ENCODE measurements at places on chromosomes 7 and 10. TPM values are rescaled to one million over a fixed set of nuclear protein-coding genes. Genes with fewer than 3 reads are reported as not detected.

DNA sequence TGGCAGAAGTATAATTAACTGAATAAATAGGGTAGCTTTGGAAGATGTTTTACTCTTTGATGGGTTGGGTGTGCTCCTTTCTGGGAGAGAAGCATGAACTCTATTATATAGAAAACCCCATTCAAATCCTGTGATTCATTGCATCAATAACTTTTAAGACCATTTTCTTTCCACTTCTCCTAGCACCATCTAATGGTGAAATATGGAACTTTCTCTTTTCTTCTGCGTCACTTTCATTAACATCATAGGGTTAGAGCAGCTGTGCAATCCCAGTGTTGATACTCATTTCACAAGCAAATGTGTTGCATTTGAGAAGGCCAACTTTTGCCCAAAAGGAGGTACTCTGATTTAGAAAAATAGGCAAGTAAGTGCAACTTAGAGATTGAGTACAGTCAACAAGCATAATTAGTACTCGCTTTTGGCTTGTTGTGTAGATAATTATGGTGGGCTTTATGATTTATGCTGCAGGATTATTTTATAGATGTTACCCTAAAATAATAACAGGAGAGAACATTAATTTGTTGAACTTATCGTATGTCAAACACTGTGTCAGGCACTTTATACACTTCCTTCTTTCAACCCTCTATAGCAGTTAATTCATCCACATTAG, 92.9 kb downstream of the CPED1 start:
- no peak for DNase-seq

SPDYE1 gene
- total RNA-seq: not detected

GRCh38 chr10:59682986-59683937, 26.4 kb downstream of the SLC16A9 start:
- DNase-seq: no peak

DNA sequence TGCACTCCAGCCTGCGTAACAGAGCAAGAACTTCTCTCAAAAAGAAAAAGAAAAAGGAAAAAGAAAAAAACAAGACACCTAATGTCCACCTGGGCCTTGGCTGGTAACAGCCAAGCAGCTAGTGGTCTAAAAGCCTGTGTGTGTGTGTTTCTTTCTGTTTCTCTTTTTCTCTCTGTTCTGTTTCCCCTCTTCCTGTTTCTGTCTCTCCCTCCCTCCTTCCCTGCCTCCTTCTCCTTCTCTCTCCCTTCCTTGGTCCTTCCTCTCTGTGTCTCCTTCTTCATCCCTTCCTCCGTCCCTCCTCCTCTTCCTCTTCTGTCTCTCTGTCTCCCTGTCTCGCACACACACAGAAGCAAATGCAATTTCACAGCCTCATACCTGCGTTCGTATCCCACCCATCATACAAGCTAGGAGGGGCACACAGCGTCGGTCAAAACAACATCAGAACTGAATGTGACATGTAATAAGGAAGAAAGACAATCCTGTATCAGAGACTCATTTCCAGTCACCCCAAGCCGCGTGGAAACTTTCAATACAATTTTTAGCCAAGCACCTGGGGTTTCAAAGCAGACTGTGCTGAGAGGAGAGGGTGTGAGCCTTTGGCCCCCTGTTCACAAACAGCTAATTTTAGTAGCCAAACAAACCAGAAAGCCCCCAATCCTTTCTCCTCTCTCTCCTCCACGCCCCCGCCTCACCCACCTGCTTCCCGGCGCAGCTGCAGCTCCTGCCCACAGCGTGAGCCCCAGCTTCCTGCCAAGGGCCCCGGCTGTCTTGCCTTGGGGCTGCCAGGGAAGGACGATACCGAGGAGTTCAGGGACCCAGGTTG, 50.2 kb upstream of the GNA12 start:
- DNase-seq: peak; percentile 65

DNA sequence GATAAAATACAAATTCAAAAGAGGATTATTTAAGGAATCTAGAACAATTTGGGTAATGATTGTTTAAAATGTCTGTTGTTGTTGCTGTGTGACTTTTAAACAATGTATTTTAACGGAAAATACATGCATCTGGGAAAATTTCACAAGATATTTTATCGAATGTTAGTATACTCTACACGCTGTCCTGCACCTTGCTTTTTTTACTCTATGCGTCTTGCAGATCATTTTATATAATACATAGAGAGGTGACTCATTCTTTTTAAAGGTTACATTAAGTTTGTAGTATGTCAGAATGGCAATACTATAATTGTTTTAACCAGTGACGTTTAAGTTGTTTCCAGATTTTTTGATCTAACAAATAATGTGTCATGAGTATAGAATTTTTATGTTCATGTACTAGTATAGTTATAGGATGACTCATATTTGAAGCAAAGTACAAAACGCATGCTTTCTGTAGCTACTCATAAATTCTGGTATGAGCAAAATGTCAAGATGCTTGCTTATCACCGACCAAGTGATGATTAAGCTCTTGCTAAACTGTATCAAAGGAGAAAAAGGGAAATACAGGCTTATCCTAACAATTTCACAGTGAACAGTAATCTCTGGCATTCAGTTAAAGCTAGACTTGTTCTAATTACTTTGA, 4.9 kb downstream of the DKK1 start:
- DNase-seq: no peak

DNA sequence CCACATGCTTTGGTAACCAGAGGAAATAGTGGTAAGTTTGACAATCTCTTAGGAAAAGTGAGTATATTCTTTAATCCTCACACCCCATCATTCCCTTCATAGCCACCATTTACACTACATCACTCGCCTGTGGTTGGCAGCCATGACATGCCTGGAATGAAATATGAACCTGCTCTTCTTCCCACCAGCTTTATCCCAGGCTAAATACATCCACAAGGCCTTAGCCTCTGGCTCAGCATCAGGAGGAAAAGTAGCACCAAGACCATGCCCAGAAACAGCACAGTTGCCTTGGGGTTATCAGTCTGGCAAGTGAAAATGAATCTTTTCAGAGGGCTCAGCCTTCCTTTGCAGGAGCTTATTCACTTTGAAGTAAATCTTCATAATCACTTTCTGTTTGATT, 40.3 kb downstream of the SGCE start:
- DNase-seq: no peak

DNA sequence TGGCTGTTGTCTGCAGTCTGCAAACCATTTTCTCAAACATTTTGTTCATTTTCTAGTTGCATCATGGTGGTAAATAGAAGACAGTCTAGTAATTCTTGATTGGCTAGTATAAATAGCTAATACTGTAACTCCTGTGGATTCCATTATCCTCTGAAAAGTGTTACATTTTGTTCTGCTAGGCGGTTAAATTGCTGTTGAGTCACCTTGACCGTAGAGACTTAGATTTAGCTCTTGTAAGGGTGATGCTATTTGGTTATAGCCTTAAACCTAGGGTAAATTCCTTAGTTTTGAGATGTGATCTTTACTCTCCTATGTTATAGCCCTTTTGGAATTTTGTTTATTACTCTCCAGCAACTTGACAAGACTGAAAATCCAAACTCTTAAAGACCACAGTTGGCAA, 58.8 kb downstream of the SHOC2 start:
- no peak for DNase-seq

CLEC2L gene
- total RNA-seq: not detected

OPN1SW gene
- total RNA-seq: not detected

GCK gene
- total RNA-seq: not detected

OR9A2 gene
- not detected for total RNA-seq

- DNase-seq: no peak
Observed at GRCh38 chr7:75689246-75690099, 49.3 kb downstream of the HIP1 start.

DNA sequence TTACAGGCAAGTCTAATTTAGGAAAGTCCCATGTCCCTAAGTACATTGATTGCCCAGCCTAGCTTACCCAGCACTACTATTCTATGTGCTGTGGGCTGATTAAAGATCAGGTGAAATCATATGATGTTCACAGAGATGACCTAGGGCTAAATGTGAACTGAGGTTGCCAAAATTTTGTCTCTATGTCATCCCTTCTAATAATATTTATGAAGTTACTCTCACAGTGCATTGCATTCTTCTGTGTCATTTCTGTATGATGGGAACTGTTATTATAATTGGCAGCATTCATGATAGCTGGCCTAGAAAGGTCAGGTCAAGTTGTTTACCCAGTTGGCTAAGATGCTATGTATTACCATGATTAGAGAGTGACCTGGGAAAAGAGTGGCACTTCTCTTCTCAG, 2.8 kb upstream of the PDK4 start:
- DNase-seq: no peak

All from activated CD8-positive, alpha-beta T cell treated with anti-CD3 and anti-CD28 coated beads, Interleukin-2, amount 10 ng/mL, durations not matched to agents 7 days and 5 days (primary cell).